Urothelium cell line (cell line): ENCODE measurements at places on chromosomes 6 and 20.

- DNase-seq, result no peak
Observed at GRCh38 chr20:23880417-23880816, 869 bp upstream of the CST5 start.

DNA sequence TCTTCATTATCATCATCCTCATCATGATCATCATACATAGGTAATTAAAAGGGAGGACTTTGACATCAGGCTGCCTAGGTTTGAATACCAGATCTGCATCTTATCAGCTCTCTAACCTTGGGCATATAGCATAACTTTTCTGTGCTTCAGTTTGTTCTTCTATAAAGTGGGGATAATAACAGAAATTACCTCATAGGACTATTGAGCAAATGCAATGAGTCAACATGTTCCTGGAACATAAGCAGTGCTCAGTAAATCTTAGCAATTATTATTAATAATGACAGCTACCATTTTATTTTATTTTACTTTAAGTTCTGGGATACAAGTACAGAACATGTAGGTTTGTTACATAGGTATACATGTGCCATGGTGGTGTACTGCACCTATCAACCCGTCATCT is 7.2 kb downstream of the C20orf202 start:
- DNase-seq, result no peak

GRCh38 chr6:129936329-129937165 is 75.4 kb upstream of the TMEM244 start:
- DNase-seq, result peak; percentile 44

- DNase-seq, result peak; percentile 30
Observed at GRCh38 chr6:144215402-144215931, 65.2 kb downstream of the STX11 start.

DNA sequence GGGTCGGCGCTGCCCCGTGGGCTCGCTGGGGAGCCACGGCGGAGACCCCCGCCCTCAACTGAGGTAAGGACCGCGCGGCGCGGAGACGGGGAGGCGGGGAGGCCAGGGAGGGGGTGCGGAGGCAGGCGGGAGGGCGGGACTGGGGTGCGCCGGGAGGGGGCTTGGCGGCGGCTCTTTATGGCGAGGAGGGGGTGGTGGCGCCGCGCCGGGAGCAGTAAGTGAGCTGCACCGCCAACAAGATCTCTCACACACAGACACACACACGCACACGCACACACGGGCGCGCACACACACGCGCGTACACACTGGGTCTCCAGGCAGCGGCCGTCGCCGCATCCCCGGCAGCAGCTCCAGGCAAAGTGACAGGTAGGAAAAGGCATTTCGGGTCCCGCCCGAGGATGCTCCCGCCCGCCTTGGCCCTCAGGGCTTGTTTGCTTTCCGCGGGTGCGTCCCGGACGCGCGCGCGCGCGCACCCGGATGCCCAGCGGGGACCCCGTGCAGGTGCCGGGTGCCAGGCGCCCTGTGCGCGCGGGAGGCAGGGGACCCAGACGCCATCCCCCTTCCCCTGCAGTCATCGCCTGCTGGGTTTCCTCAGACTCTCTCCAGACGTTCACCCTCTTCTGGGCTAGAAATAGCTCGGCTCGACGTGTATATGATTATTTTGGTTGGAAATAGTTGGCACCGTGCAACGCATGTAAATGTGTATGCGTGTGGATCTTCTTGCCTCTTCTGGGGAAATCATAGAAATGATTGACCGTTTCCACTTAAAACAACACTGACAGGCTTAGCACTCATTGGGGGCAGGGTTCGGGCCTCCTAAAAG is at the start of gene PLCB4:
Gene PLCB4 (plus strand): TSS at position 247 of the 823 bp plus-strand sequence. CDS start 238,728 bp downstream, outside the sequence.
- no peak for DNase-seq

GRCh38 chr6:84466511-84466910 is 239.1 kb upstream of the CEP162 start:
- peak; percentile 57 for DNase-seq

DNA sequence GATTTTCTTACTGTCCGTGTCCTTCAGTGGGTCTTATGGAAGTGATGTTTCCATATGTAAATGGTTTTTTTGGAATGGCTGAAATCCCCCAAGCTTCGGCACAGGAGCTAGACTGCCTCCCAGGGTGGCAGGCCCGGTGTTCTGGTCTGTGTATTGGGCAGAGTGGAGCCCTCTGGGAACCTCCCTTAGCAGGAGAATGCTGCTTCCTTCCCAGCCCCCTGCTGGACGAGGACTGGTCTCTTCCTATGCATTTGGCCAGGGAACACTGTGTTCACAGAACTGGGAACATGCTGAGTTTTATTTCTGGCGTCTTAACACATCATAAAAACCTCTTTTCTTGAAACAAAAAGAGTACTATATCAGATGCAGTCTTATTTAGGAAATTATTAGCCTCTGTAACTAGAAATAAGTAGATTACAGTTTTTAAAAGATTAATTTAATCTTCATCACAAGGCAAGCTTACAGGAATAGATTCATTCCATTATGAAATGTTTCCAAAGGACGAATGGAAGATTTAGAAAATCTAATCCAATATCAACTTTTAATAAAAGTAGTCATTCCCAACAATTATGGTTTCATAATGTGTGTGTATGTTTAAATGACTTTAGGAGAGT is 56.6 kb downstream of the SYTL3 start:
- DNase-seq, result peak; percentile 62

DNA sequence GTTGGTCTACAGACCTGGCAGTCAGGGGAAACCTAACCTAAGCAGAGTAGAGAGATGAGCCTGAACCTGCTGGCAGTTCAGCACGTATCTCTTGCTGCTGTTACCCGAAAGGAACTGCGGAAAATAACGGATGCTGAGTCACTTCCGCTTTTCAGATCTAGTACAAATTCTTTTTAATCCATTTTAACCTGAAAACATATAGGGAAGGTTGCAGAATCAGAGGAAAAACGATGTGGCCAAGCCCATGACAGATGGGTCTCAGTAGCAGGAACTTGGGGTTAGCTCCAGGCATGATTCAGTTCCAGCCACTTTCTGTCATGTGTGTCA is 351.9 kb upstream of the PRND start:
- peak; percentile 22 for DNase-seq

- no peak for DNase-seq
Observed at GRCh38 chr6:15430186-15430585, 184.3 kb downstream of the JARID2 start.

DNA sequence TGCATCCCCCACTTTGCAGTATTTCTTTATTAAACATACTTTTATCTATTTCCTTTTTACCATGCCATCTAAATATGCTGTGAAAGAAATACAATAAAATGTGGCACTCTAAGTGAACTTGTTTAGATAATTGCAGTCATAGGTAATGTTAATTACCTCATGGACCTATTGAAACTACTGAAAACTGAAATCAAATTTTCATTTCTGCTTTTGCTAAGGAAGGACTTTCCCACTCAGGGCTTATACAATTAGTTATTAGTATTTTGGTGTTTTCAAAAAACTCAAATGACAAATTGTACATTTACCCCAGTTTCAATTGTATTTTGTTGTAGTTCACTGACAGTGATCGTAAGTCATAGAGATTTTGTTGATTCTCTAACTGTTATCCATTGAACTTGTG is 88.4 kb downstream of the ID4 start:
- no peak for DNase-seq

GRCh38 chr6:138509371-138509770 is 10.1 kb upstream of the NHSL1 start:
- no peak for DNase-seq

GRCh38 chr6:67775333-67775732 is 859.7 kb upstream of the ADGRB3 start:
- no peak for DNase-seq

- DNase-seq, result no peak
Observed at GRCh38 chr20:42656130-42656529, 533.6 kb downstream of the PTPRT start.

GRCh38 chr6:154113392-154113791 is 74.4 kb downstream of the OPRM1 start:
- no peak for DNase-seq

GRCh38 chr6:105292689-105293339 is 110.1 kb downstream of the PREP start:
- no peak for DNase-seq

GRCh38 chr20:53639128-53639527 is 45.5 kb upstream of the ZNF217 start:
- no peak for DNase-seq

DNA sequence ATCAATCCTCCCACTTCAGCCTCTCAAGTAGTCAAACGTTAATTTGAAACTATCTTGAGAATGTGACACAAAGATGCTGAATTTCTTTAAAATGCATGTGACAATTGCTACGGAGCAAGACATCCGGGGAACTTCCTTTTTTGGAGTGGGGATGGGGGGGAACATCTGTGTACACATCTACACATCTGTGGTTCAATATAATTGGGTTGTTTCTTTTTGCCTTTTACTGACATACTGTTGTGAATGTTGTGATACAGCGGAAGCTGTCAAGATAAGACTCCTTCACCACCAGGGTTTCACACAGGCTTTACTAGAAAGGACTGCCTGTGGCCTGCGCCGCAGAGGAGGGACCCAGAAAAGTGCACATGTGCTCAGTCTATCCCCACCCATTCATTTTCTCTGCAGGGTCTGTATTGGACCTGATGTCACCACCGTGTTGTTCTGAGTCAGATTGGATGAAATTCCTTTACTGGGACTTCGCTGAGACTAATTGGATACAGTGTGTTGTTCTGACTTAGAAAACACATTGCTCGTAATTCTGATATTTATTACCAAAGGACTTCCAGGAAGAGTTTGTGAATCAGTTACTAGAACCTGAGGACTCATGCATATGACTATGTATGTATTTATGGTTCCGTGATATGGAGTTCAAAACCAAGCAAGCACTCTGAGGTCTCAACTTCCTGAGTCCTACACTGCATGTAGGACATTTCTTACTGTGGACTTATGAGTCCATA is 98.7 kb upstream of the SGK1 start:
- no peak for DNase-seq

DNA sequence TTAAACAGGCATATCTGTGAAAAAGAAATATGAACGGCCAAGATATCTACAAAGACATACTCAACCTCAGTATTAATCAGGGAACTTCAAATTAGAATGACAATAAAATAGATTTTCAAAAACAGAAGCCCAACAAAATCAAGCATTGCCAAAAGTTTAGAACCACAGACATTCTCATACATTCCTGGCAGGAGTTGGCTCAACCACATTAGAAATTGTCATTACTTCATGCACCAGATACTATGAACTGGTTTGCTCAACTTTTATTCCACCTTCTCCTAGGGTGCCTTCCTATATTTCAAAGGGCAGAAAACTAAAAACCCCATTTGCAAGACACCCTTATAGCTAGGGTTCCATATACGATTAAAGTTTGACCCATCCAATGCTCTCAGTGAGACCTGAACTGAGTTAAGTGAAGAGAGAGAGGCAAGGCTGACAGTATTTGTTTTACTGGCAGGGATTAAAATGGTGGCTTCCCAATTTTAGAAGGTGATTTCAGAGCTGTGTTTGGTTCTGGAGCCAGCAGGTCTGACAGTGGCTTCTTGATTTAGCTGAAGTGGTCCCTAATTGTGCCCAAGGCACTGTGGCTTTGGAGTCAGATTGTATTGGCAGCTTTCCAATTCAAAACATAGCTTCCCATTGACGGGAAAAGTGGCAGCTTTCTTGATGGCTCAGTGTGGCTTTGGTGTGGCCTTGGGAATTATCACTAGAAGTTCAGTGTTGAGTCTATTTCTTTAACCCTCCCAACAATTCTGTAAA is 77.1 kb upstream of the CDYL start:
- no peak for DNase-seq

GRCh38 chr6:34130862-34131261 is 15.0 kb downstream of the GRM4 start:
- DNase-seq, result no peak

DNA sequence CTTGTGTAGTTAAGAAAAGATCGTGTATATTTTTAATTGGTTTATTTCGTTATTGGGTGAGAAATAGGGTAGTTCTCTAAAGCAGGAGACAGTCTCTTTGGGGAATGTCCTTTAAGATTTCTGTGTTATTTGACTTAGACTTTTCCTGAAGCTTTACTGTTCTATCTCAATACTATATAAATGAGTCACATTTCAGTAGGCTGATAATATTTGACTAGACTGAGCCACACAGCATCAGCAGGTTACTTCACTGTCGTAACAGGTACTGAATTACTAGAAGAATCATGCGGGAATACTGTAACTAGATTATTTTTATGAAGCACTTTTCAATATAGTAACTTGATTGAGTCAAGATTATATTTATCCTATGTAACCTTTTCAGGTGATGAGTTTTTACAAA is 1.4 kb downstream of the SMAP1 start:
- no peak for DNase-seq

DNA sequence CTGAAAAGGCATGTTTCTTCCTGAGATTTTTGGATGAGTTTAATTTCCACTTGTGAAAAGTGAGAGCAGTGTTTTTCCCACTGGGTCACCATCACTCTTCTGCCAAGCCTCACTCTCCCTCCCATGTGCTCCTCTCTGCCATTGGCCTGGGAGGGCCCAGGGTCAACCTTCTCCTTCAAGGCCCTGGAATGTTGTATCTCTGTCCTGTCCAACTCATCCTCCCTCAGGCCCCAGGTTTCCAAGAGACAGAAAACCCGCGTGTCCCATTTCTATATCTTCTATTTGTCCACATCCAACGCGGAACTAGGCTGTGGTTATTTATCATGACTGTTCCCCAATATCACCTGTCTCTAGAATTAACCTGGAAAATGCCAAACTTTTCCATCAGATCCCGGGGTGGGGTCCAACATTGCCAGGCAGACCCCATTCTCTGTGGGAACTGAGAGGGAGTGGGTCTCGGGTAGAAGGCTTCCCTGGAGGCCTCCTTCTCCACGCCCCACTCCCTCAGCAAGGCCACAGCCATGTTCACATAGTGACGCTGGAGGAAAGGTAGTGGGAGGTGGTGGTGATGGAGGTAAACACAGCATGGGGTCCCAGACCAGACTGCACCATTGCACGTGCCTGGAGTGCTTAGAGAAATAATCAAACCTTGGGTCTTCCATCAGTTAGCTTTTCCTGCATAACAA is 173.5 kb downstream of the SCP2D1 start:
- no peak for DNase-seq

DNA sequence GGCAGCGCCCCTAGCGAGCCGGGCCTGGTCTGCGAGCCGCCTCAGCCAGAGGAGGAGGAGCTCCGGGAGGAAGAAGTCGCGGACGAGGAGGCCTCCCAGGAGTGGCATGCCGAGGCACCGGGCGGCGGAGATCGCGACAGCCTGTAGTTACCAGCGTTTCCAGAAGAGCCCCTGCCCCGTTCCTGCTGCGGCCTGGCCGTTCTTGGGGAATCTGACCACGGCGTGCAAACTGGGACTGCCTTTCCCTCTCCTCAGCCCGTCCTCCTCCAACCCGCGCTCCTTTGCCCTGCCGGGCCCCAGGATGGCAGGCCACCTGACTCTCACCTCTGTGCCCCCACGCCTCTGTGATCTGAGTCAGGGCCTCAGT is 802 bp downstream of the HDGFL1 start:
- DNase-seq, result no peak

- no peak for DNase-seq
Observed at GRCh38 chr20:3071610-3072529, at the start of gene OXT. Gene OXT (plus strand): TSS chr20:3071620. CDS start chr20:3071656, 36 bp downstream.
